ENCODE measurements at places on chromosomes 7 and 10.

GRCh38 chr10:110491346-110491745 lies 6.4 kb upstream of the DUSP5 start:
- no peak for DNase-seq

DNA sequence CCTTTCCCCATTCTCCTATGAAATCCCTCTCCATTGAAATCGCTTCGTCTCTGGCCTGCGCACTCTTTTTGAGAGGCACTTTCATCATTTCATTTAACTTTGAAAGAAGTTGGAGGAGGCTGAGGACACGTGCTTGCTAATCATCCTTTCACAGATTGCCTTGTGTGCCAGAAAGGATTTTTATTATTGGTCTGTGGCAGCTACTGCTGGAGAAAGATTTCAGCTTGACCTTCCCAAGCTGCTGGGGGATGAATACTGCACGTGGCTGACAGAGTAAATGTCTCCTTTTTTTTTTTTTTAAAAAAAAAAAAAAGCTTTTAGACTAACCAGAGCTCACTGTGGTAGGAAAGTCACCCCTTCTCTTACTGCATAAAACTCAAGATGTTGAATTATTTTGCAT lies 44.2 kb upstream of the KCNIP2 start:
- DNase-seq: no peak

GRCh38 chr10:133062085-133062484 lies 25.6 kb upstream of the ADGRA1 start:
- no peak for DNase-seq

GRCh38 chr7:37730501-37730900 lies 46.9 kb downstream of the GPR141 start:
- DNase-seq: no peak

GRCh38 chr10:122492999-122493481 lies 31.7 kb downstream of the HTRA1 start:
- DNase-seq: no peak

GRCh38 chr7:5701085-5701914 lies 80.2 kb downstream of the RNF216 start:
- DNase-seq: peak; percentile 70

GRCh38 chr7:3884543-3884942 lies 583.5 kb downstream of the SDK1 start:
- DNase-seq: no peak

DNA sequence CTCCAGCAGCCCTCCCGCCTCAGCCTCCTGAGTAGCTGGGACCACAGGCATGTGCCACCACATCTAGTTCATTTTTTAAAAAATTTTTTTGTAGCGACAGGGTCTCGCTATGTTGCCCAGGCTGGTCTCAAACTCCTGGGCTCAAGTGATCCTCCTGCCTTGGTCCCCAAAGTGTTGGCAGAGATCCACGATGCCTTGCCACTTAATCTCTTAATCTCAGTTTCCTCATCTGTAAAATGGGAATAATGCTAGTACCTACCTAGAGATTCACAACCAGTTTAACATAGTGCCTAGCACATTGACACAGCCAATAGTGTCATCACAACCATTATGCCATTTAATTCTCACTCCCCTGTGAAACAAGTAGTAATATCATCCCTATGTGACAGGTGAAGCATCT lies 4.8 kb upstream of the CPA4 start:
- DNase-seq: no peak

- DNase-seq: no peak
These were observed 436.8 kb upstream of the GALNT17 start for GRCh38 chr7:70694971-70695794.

Data from activated T-helper 1 cell treated with anti-CD3 and anti-CD28 coated beads, Interleukin-12 subunit alpha, Interleukin-12 subunit beta, Interleukin-2, Interleukin-4 antibody, amounts not matched to agents 30 ng/mL and 10 ng/mL and 1 ng/mL, durations not matched to agents 14 hours and 24 hours and 36 hours (primary cell).